Naive thymus-derived CD4-positive, alpha-beta T cell (primary cell): ENCODE measurements at places on chromosomes 5 and 9. TPM values are rescaled to one million over a fixed set of nuclear protein-coding genes. Genes with fewer than 3 reads are reported as not detected.

- DNase-seq = no peak
Measured at GRCh38 chr9:97908705-97909104, 13.6 kb downstream of the TRMO start.

DNA sequence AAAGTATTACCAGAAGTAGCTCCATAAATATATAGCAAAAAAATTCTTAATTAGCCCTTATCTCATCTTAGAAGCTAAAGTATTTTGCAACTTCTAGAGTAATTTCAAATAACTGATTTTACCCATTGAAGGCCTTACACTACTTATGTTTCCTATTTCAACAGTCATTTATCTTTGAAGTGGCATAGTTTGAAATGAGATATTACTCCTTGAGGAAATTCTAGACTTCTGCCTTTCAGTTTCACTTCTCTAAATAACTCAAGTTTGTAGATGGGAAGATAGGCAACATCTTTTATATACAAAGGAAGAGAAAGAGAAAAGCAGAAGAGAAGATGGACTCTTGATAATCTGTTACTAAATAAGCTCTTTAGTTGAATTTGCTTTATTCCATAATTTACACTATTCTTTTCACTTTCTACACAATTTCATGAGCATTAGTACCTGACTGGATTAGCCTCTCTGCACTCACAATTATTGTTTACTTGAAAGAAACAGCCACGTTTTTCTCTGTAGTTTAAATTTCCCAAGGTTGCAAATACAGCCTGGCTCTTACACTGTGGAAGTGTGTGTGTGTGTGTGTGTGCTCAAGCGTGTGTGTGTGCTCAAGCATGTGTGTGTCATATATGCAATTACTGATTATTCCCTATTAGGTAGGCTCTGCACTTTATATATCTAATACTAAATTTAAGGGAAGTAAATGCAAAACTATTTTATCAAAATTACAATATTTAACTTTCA is 60.6 kb upstream of the EMB start:
- no peak for DNase-seq

PCDHGC4 gene
- not detected in 2 replicates for total RNA-seq

DNA sequence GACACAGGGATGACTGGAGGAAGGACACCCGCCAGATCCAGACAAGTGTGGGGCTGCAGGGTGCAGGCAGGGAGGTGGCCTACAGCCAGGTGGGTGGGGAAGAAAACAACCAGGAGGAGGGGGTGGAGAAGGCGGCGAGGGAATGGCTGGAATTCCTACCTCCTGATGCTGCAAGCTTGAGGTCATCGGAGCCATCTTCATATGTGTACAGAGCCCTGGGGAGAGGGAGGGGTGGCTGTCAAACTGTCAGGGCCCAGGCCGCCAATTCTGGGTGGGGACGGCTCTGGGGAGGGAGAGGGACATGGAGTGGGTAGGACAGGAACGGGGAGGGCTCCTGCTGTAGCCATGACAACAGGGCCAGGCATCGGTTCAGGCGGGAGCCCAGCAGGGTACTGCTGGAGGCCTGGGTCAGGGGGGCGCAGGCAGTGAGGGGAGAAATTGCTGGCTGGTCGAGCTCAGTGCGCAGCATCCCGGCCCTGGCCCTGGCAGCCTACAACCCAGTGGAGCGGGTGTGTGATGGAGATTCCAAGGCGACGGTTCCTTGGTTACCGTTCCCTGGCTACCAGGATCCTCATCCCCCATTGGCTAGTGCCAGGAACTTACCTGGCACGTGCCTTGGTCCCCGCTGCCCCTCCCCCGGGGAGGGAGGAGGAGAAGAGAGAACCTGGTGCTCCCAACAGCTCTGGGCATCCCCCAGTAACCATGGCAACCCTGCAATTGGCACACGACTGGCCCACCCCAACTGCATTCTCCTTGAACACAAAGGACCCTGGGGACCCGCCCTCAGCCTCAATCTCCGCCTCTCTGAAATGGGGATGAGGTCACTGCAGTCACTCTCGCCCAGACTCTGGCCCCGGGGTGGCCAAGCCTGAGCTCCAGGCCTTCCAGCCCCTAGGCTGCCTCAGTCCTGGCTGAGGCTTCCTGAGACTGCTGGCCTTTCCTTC is 4.5 kb downstream of the DBN1 start:
- no peak for DNase-seq

DNA sequence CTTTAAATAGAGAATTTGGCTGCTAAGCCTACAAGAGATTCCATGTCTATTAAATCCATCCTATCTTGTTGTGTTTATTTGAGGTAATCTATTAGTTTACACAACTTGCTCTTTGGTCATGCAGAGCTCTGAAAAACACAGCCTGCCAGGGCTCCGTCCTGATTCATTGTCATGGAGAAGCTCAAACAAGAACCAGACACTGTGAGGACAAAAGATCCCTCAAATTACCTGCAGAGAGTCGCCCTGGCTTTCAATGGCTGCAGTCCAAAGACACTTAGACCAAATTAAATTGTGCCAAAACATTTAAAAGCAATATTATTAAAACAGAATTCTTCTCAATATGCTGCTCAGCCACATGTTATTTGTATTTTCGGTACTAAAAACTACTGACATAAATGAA is 60.1 kb downstream of the CDH18 start:
- no peak for DNase-seq

ITK gene
- total RNA-seq = 294 and 297 TPM in 2 replicates

DNA sequence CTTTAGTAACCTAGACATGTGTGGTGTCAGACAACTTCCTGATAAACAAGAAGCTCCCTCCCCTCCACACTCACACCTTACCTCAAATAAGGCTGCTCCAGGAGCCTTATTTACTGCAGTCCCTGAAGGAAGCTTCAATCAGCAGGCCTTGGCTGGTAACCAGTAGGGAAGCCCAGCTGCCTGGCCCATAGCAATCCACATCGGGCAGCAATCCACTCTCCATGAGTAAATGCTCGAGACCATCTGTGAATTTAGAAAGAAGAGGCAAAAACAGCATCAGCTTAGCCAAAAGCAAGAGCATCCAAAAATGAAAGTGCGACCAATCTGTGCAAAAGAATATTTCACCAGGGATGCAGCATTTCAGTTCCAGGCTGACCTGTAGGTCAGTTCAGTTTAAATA is 213.3 kb upstream of the TUSC1 start:
- DNase-seq = no peak
